Globus pallidus (tissue), 1 donor: ENCODE measurements at places on chromosomes 16 and 17.

DNA sequence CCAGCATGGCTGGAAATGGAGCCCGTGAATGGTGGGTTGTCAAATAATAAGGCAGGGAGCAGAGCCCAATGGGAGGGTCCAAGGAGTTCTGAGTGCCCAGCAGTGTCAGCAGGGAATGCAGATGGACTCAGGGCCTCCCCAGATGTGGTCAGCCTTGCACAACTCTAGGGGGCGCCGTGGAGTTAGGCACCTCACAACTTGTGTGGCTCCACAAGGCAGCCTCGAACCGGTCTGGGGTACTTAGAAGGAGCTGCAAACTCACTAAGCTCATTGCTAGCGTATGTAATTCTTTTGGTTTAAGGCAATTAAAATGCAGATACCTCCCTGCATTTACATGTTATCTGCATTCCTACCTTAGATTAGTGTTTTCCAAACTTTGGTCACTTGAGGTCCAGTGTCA is 18.1 kb downstream of the IRF8 start:
- no peak for DNase-seq

DNA sequence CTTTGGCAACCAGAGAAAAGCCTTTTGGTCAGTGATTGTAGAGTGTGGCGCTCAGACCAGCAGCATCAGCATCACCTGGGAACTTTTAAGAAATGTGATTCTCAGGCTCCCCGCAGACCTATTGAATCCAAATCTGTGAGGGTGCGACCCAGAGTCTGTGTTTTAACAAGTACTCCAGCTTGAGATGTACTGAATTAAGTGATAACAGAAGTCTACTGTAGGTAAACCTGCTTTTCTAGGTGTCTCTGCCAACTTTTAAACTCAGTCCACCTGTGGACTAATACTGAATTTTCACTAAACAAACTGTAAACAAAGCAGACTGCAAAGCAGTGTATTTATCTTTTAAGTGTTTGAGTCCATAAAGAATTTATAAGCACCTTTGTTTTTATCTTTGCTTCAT is 43.6 kb downstream of the NUP93 start:
- DNase-seq = no peak

- DNase-seq = no peak
Measured at GRCh38 chr16:48444574-48444973, 59.4 kb upstream of the SIAH1 start.

GRCh38 chr16:30805370-30806169 is 18.6 kb upstream of the ZNF629 start:
- peak; percentile 85 for DNase-seq

DNA sequence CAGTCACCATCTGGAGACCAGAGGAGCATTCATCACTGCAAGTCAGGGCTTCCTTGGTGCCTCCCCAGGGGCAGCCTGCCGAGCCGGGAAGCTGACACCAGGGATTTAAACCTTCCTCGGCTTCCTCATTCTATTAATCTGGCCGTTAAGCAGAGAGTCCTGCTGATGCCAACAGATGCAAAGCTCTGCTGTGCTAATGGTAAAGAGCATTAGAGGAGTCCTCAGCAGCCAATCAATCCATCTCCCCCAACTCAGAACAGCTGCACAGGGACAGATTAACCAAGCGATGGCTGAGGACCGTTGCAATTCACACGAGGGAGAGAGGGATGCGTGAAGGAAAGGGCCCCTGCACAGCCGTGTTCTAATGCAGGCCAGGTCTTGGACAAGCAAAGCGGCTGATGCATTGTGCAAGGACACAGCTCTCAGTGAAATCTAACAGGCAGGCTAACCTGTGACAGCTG is 116.6 kb downstream of the XYLT1 start:
- no peak for DNase-seq
